ENCODE measurements at places on chromosomes 5 and 9.

- no peak for DNase-seq
These were observed 27.0 kb downstream of the SLC25A25 start for GRCh38 chr9:128094950-128095544.

DNA sequence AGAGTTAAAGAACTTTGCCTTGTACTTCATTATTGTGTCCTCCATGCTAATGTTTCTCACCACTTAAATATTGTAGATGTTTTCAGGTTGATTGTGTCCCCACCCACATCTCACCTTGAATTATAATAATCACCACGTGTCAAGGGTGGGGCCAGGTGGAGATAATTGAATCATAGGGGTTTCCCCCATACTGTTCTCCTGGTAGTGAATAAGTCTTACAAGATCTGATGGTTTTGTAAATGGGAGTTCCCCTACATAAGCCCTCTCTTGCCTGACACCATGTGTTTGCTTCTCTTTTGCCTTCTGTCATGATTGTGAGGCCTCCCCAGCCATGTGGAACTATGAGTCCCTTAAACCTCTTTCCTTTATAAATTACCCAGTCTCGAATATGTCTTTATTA lies 248.3 kb downstream of the FBXL7 start:
- DNase-seq, result no peak

DNA sequence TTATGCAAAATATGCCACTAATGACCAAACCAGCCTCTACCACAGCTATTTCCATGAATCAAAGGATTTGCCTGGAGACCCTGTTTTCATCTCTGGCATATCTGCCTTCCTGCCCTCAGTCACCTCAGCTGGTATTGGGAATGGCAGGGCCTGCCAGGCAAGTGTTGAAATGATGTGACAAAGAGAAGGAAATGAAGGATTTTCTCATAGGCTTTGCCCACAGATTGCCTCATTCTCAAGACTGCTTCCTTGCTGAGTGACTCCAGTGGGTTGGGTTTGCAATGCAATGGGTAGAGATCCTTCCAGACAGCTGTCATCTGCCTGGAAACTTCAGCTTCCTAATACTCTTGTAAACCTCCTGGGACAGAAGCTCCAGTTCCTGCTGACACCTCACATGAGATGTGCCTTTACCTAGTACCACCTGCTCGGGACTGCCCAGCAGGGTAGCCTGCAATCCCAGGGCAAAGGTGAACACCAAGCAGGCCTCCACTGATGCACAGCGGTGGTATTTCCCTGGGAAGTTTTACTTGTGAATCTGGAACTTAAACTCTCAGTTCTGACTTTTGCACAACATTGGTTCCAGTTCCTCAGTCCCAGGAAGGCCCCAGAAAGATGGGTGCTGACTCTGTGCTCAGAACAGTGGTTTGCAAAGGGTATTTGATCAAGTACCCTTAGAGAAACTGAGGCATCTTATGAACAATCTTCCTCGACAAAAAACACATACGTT lies 64.8 kb upstream of the SLC1A1 start:
- no peak for DNase-seq

DNA sequence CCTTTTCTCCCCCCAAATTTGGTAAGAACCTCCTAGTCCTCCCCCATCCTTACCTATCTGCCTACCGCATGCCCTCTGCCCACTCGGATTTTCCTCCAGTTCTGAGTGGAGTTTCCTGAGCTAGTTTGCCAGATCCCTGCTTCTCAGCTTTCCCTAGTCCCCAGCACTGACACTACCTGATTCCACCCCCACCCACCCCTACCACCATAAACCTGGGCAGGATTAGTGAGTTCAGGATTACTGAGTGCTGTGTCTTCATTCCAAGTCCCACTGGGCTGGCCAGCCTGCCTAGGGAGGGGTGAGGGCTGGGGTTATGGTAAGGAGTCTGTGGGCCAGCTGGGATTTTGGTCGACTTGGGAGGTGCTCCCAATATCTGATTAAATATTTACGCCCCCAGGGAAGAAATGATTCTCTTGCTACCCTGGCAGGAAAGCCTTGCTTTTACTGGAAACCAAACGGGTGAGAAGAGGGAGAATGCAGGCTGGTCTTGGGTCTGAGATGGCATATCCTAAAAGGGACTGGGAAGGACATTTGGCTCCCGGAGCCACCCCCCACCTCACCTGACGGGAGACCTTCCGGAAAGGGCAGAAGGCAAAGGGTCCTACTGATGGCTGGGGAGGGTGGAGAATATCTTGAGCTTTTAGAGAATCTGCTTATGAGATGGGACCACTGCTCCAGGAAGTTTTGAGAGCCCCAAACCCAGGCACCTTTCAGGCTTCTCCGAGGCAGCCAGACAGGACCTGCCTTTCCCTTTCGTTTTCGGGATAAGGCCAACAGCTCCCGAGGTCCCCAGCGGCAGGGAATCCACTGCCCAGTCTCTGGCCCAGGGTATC lies 3.7 kb downstream of the PITX1 start:
- peak; percentile 65 for DNase-seq

DNA sequence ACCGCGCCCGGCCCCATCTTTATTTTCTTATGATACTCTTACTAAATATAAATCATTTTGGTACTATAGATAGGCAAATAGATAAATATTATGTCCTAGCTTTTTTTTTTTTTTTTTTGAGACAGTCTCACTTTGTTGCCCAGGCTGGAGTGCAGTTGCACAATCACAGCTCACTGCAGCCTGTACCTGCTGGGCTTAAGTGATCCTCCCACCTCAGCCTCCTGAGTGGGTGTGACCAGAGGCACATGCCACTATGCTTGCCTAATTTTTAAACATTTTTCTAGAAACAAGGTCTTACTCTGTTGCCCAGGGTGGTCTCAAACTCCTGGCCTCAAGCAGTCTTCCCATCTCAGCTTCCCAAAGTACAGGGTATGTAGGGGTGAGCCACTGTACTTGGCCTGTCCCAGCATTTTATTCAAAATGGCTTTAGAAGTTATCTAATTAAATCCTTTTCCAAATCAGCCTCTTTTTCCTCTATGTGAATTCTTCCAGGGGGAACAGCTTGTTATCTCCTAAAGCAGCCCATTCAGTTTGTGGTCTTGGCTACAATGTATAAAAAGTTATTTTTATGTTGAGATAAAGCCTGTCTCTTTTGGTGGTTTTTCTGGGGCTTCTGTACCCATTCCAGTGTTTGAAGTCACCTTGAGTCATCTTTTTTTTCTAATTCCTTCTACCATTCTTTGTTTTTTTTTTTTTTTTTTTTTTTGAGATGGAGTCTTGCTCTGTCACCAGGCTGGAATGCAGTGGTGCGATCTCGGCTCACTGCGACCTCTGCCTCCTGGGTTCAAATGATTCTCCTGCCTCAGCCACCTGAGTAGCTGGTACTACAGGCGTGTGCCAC lies 12.1 kb downstream of the MELK start:
- DNase-seq, result peak; percentile 68

DNA sequence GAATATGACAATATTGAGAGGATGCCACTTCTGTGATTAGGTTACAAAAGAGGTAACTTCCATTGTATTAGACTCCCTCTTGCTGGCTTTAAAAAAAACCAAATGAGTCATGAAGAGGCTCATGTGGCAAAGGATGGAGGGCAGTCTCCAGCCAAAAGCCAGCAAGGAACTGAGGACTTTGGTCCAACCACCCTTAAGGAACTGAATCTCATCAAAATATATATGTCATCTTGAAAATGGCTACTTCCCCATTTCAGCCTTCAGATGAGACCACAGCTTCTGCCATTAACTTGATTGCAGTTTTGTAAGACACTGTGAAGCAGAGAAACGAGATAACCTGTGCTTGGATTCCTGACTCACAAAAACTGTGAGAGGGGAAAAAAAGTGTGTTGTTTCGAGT lies 15.5 kb upstream of the TRIM32 start:
- DNase-seq, result no peak

GRCh38 chr9:131465401-131465800 lies 37.3 kb upstream of the POMT1 start:
- no peak for DNase-seq

- no peak for DNase-seq
These were observed 48.2 kb downstream of the GABBR2 start for GRCh38 chr9:98660541-98660940.

DNA sequence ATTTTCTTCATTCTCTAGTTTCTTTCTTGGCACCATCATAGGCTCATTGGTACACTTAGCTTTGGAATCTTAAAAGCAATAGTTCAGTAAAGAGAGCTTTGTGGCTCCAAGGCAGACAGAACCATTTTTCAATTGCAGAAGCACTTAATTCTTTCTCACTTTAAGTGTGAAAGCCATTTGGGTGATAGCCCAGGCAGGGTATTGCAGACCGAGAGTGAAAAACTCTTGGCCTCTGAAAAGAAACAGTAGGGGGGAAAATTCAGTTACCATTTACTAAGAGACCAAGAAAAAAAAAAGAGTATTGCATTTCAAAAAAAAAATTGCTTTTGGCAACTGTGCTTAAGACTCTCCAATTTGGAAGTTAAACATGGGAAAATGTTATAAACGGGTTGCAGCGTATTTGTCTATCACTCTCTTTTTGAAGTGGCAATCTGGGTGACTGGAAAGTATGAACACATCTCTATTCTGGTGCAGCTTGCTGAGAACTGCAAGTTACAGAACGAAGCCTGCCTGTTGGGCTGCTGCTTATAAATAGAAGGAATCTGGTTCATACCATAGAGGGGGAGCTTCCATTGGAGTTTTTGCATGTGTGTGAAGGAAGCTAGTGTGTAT lies 170.5 kb downstream of the TLE4 start:
- DNase-seq, result no peak

- DNase-seq, result no peak
These were observed 1.9 kb downstream of the TERT start for GRCh38 chr5:1292846-1293415.

DNA sequence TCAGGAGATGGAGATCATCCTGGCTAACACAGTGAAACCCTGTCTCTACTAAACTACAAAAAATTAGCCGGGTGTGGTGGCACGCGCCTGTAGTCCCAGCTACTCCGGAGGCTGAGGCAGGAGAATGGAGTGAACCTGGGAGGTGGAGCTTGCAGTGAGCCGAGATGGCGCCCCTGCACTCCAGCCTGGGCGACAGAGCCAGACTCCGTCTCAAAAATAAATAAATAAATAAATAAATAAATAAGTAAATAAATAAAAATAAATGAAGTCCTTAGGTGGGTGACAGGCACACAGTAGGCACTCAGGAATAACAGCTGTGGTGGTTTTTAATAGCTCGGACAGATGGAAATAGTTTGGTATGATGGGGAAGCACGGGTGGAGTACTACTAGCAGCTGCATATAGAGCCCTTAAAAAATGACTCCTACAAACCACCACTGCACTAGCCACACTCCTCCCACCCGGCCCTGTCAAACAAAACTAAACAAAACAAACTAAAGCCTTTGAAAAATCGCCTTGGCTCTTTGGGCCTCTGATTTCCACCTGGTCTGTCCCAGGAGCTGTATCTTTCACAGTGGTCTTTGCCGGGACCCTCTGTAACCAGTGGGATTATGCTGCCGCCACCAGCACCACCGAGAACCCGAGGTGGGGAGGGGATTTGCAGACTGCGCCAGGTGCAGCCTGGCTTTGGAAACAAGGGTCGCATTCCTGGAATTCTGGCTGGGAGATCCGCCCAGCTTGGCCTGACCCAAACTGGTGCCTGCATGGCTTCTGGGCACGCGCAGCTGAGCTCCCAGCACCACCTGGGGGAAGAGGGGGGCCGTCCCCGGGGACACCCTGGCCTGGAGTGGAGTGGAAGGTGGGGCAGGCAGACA lies 5.1 kb upstream of the WDR5 start:
- DNase-seq, result no peak

DNA sequence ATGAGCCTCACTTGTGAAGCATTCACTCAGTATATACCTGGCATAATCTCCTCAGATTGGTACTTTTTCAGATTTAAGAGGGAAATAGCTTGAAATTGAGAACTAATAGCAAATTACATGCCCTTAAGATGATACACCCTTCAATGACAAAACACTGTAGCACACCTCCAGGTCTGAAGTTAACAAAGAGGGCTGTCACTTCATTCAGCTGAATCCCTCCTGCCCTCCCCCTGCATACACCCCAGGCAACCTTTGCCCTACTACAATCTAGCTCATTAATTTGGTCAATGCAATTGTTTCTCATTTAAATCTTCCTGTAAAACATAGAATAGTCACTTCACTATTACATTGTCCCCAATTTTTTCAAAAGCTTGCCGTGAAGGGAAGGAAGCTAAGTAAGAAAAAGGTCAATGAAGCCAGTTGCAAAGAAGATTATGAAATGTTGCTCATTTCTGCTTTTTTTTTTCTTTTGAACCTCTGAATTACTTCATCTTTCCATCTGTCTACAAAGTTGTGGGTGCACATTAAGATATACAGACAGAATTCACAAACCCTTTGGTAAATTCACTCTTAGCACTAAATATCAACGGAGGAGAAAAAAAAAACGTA lies 294.8 kb upstream of the PTGER4 start:
- no peak for DNase-seq

DNA sequence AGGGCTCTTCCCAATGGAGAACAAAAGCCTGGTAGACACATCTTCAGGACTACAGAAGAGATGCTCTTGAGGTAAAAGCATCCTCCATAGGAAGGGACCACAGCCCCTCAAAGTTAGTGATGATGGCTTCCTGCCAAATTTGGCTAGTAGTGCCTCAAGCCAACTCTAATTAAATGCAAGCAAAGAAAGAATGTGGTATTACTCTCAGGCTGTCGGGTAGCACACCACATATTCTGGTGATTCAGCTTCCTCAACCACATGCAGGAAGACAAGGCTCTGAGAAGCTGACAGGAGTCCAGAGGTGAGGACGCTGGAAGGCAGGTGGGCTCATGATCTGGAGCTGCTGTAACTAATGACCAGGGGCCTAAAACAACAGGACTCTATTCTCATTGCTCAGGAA lies 37.2 kb upstream of the S1PR3 start:
- DNase-seq, result no peak

DNA sequence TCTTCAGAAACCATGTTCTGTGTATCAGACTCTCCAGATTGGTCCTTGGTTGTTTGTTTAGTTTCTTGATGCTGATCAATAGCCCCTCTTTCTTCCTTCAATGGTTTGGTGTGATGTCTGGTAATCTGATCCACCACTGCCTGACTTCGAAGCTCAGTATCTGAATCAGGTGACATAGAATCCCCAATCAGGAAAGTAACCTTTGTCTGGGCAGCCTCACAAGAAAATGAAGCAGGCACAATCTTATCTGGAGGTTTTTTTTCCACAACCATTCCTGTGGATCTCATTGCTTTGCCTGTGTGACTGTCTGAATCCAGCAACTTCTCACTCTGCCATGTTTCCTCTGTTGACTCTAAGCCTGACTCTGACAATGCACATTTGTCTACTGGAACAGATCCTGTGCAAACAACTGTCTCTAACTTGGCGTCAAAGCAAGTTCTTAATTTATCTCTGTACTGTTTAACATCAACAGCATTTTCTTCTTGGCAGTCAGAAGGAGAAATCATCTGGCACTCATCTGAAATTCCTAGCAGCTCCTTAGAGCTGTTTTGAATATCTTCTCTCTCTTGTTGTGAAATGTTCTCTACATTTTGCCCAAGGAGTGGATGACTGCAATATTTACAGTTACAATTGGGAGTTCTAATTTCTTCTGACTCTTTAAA lies 37.1 kb upstream of the RAPGEF6 start:
- peak; percentile 90 for DNase-seq

- DNase-seq, result no peak
These were observed 38.2 kb upstream of the SLCO6A1 start for GRCh38 chr5:102537011-102537410.
